Renal cortical epithelial cell (primary cell): ENCODE measurements at places on chromosomes 4 and X.

DNA sequence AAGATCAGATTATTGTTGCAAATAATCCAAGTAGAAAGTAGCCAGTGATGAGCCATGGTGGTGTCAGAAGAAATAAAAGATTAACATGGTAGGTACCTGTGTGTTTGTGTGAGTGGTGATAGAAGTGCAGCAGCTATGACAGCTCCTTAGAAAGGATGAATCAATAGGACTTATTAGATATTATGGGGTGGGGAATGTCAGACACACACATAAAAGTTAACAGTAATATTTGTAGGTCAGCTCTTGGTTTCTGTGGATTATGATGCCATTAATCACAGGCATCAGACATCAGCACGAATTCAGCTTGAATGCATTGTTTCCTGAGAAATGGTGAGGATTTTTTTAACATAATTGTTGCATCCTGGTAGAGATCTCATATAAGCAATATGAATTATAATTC is 695.7 kb downstream of the CENPC start:
- no peak for DNase-seq

GRCh38 chr4:82679531-82679930 is 117.7 kb upstream of the TMEM150C start:
- DNase-seq = no peak

DNA sequence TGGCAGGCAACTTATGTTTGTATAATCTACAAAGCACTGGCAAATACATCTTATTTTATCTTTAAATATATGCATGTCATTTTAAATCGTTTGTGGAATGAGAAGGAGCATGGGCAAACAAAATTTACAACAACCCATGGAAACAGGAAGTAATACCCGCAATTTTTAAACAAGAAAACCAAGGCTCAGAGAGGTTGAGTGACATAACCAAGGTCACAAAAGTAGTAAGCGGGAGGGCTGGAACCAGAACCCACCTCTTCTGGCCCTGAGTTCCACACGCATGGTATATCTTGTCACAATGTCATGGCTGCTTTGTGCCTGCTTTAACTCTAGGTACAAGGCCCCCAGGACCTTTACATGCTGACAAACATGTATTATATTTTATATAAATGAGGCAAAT is 52.9 kb downstream of the SLC7A11 start:
- no peak for DNase-seq

GRCh38 chrX:120759685-120760084 is 116.0 kb downstream of the CT47B1 start:
- no peak for DNase-seq

- peak; percentile 49 for DNase-seq
Measured at GRCh38 chr4:75696071-75696470, 22.9 kb upstream of the G3BP2 start.

DNA sequence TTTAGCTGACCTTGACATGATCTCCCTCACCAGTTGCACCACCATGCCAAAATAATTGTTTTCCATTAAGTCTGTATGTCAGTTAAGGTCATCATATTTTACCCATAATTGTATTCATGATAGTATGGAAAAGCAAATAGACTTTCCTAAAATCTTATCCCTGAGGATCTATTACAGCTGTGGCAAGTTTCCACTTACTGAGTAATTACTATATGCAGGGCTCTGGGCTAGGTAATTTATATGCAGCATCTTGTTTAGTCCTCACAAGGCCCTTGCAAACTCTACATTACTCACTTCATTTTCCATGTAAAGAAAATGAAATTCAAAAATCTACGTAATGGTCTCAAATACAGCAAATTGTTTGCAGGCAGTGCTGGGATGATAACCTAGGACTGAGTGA is 34.8 kb downstream of the YIPF7 start:
- DNase-seq = no peak

DNA sequence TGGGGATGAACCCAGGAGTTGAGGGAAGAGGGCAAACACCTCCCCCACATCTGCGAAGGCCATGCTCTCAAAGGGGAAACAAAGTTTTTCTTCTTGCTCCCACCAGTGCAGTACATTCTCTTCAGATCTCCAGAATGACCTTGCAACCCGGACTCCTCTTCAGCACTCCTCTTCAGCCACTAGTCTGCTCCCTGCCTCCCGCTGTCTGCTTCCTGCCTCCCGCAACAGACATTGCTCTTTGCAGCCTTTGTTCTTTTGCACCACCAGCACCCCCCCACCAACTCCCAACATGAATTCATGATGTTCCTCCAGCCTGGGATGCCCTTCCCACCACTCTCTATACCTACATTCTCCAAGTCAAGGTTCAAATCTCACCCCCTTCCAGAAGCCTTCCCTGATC is 32.1 kb downstream of the UTP14A start:
- DNase-seq = no peak

DNA sequence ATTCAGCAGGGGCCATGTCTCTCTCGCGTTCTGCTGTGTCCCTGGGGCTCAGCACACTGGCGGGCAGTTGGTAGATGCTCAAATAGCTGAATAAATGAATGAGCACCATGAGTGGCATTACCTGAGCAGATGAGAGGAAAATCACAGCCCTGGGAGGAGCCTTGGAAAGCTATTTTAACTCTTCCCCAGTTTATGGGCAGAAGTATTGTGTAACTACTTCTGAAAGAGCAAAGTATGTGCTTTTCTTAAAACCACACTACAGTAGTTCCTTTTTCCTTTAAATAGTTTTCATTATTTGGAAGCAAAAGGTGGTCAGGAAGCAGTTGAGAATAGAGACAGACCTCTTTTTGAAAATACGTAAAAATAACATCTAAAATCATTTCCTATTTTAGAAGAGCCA is 3.0 kb upstream of the PLAC1 start:
- peak; percentile 40 for DNase-seq
